ENCODE measurements at places on chromosomes 4 and X.
A peak's percentile ranks its signal among the peaks of the same experiment; 100 is the strongest.

GRCh38 chr4:175882891-175883290 is 70.8 kb upstream of the GPM6A start:
- DNase-seq = no peak

DNA sequence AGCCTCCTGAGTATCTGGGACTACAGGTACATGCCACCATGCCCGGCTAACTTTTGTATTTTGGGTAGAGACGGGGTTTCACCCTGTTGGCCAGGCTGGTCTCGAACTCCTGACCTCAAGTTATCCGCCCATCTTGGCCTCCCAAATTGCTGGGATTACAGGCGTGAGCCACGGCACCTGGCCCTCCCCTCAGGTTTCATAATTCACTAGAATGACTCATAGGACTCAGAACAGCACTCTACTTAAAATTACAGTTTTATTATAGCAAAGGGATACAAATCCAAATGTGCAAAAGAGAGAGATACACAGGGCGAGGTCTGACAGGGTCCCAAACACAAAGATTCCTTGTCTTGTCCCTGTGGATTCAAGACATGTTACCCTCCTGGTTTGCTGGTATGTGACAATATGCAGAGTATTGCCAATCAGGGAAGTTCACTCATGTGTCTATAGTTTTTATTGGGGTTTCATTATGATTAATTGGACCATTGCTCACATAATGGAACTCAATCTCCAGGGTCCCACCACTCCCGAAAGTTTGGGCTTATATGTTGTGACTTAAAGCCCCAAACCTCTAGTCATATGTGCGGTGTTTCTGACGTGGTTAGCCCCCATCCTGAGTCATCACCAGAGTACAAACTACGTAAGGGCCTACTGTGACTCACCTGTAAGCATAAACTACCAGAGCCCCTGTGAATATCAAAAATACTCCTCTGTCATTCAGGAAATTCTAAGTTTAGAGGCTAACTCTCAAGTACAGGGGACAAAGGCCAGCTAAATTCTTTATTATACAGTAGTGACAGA is 5.2 kb downstream of the YIPF6 start:
- no peak for DNase-seq

GRCh38 chr4:123974386-123975149 is 578.0 kb downstream of the SPRY1 start:
- no peak for DNase-seq

- DNase-seq = no peak
These were observed 20.9 kb downstream of the LRRC66 start for GRCh38 chr4:51999250-51999649.

DNA sequence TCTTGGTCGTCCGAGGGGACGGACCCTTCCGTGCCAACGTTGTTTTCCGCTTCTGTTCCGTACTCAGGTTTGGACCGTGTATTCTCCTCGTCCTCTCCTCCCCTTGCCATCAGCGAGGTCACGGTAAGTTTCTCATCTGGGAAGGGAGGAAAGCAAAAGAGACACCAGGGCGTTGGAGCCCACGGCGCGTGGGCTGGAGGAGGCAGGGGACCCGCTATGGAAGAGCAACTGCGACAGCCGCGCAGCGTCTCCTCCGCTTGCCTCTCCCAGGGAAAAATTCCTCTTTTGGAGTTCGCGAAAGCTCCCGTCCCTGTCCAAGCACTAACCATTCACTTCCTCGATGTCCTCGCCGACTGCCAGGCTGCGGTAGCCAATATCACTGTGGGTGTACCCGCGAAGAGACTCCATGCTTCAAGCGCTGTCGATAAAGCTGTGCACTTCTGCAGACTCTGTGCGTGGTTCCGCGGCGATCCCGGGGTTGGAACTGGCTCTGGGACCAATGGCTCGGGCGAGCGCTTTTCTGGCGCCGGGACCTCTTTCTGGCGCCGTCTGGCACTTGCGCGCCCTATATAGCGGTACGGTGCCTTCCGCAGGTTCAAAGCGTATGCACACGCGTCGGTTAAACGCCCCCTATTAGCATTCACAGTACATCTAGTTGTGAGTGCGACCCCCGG is at the start of gene ESX1:
ESX1 (minus strand) TSS at position 492 of the 674 bp plus-strand sequence; CDS start at position 408, 84 bp downstream.
- no peak for DNase-seq

GRCh38 chr4:140743194-140743931 is 12.8 kb downstream of the TBC1D9 start:
- DNase-seq = no peak

DNA sequence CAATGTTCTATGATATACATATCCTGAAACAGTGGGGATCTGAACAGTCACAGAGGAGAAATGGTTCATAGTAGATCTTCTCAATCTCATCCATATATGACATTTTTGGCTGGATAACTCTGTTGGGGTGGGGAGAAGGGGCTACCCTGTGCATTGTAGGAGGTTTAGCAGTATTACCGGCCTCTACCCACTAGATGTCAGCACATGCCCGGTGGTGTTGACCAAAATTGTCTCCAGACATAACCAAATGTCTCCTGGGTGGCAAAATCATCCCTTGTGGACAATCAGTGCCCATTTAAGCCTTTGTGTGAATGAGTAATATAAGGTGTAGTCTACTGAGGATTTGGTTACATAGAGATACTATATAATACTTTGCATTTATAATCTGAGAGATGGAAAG is 89.9 kb downstream of the PLS3 start:
- DNase-seq = peak; percentile 29

DNA sequence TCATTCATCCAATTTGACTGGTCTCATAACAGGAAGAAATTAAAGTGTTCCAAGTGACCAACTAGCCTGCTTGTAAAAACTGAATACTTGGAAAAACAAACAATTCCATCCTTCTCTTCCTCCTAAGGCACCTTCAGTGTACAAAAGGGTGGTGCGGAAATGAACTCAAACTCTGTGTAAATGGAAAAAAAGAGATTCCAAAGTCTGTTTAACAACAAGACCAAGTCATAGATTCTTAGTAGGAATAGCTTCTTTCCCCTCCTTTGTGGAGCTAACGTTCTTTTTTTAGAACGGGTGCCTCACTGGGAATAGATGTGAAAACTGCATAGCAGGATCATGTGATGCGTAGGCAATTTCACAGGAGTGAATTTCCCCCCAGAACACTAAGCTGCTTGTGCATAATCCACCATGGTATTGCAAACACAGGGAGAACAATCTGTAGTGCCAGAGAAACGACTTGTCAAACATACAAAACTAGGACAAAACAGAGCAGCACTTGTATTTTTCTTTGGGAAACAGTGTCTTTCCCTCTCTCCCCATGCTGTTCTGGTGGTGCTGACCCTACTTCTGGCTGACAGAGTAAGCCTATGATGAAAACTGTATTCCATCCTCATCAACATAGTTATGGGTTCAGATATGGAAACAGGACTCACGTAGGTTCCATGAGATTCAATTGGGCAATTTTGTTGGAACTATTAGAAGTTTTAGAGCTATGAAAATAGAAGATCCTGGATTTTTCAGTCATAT is 13.2 kb upstream of the SOD3 start:
- DNase-seq = no peak

GRCh38 chr4:24930151-24930550 is 17.3 kb upstream of the CCDC149 start:
- DNase-seq = no peak

DNA sequence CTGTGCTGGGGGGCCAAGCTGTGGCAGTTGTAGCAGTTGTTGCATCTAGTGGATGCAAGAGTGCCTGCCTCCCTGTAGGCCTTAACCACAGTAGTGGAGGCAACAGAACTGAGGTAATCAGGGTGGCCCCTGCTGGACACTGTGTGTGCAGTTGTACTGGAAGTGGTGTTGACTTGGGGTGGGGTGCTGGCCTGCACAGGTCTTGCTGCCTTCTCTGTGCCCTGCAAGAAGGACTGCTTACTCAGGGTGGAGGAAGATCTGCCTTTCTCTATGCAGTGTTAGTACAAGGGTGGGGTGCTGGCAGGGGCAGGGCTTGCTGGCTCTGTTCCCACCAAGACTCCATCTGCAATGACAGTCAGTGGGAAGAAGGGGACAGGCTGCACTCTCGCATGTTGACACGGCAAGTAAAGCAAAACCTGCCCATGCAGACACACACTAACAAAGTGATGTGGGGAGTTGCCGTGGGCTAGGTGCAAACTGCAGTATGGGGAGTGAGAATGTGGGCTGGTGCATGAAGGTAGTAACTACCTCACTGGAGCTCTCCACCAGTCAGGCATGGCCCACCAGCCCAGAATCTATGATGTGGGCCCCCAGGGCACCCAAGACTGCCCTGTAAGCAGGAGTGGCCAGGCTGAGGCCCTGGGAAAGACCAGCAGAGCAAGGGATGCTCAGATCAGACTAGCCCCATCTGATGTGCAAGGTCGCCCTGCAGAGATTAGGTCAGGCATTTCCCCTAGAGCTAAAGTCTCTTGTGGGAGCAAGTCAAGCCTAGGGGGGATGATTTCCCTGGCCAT is 594.9 kb downstream of the TECRL start:
- DNase-seq = no peak

DNA sequence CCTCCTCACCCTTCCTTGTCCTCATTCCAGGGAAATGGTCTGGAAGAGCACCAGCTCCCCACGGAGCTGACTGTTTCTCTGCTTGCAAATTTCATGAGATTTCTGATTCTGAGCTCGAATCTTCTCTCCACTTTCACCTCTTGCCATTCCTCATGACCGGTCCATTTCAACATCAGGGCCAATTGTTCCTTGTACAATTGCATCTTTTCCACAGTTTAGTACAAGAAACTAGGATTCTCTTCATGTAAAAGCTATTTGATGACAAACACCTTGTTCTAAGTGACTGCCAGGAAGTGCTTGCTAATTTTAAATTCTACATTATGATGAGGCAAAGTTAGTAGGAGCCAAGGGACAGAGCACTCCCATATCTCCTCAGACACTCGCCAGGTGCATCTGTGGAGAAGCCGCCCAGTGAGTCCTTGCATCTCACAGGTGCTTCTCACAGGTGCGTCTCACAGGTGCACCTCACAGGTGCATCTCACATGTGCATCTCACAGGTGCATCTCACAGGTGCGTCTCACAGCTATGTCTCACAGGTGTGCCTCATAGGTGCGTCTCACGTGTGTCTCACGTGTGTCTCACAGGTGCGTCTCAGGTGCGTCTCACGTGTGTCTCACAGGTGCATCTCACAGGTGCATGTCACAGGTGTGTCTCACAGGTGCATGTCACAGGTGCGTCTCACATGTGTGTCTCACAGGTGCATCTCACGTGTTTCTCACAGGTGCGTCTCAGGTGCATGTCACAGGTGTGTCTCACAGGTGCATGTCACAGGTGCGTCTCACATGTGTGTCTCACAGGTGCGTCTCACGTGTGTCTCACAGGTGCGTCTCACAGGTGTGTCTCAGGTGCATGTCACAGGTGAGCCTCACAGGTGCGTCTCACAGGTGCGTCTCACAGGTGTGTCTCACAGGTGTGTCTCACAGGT is 3.0 kb upstream of the PDE6B start:
- no peak for DNase-seq

- DNase-seq = no peak
These were observed 92.9 kb upstream of the EDNRA start for GRCh38 chr4:147388018-147388417.

- DNase-seq = no peak
These were observed 1.4 kb downstream of the ARHGAP24 start for GRCh38 chr4:85476381-85476780.

GRCh38 chrX:40843643-40844042 is 108.3 kb upstream of the MED14 start:
- no peak for DNase-seq

- DNase-seq = no peak
These were observed 118.2 kb upstream of the STX18 start for GRCh38 chr4:4659871-4660651.

GRCh38 chrX:153405426-153405825 is 4.3 kb upstream of the PNMA6E start:
- DNase-seq = no peak

DNA sequence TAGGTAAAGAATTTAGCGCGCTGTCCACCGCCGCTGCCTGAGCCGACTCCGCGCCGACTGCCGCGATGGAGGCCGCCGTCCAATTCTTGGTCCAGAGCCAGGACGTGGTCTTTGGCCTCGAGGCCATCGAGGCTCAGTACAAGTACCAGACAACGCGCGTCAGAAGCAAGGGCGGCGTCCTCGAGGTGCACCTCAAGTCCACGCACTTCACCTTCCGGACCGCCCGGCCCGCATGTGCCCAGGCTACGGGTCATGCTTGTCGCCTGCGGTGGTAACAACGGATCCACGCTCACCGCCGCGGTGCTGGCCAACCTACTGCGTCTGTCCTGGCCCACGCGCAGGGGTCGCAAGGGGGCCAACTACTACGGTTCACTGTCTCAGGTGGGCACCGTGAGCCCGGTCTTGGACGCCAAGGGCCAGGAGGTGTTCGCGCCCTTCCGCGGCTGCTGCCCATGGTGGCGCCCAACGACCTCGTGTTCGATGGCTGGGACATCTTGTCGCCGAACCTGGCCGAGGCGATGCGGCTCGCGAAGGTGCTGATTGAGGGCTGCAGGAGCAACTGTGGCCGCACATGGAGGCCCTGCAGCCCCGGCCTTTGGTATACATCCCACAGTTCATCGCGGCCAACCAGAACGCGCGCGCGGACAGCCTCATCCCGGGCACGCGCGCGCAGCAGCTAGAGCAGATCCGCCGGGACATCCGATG is 128.0 kb downstream of the ANAPC4 start:
- peak; percentile 30 for DNase-seq

- DNase-seq = no peak
These were observed 109.7 kb downstream of the ZNF827 start for GRCh38 chr4:145828802-145829485.

- DNase-seq = no peak
These were observed 68.4 kb upstream of the RELL1 start for GRCh38 chr4:37754410-37755185.

GRCh38 chrX:132592880-132593279 is 104.0 kb upstream of the MBNL3 start:
- no peak for DNase-seq

DNA sequence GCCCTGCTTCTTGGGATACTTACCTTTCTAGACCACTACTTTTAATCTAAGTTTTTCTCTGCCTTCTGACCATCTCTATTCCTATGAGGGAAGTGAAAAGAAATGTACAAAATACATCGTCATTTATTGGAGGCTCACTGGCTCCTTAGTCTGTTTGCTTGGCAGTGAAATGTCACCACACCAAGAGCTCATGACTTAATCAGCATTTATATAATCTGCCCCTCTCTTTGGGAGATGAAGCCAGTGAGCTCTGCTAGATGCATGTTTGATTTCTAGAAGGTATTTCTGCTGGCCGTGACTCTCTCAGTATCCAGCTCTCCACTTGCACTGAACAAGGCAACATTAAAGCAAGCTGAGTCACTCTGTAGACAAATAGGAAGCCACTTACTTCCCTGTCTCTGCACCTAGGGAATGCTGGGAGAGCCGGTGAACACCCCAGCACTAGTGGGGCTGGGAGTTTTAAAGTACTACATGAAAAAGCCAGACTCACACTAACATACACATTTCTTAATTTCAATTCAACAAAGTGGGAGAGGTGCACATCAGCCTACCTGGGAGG is 79.1 kb downstream of the MID1IP1 start:
- no peak for DNase-seq

DNA sequence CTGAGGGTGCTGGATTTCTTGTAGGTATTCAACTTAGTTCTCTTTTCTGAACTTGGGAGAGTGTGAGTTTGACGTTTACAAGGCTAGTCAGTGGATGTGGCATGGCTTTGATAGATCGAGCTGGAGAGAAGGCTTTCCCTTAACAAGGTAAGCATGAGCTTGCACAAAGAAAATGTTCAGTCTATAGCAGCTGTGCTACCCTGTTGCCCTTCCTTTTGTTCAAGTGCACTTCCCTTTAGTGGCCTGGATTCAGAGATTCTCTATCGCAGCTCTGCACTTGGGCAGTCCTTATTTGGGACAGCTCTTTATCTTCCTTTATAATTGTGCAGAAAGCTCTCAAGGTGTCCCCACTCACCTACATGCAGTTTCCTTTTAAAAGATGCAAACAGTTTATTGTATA is 198.0 kb downstream of the ARHGAP24 start:
- DNase-seq = no peak

GRCh38 chrX:119201570-119201969 is 34.5 kb upstream of the PGRMC1 start:
- no peak for DNase-seq
